ENCODE measurements at places on chromosomes 5 and 9. TPM values are rescaled to one million over a fixed set of nuclear protein-coding genes. Genes with fewer than 3 reads are reported as not detected.

The CFAP90 gene
- polyA plus RNA-seq: 2.1 TPM

The POU5F2 gene
- 0.46 TPM for polyA plus RNA-seq

The CCDC192 gene
- polyA plus RNA-seq: not detected

The RGS7BP gene
- 0.16 TPM for polyA plus RNA-seq

The CXCL14 gene
- polyA plus RNA-seq: 5.9 TPM

The ORM1 gene
- 1.6 TPM for polyA plus RNA-seq

The CTXN3 gene
- not detected for polyA plus RNA-seq

The BTNL3 gene
- polyA plus RNA-seq: 0.14 TPM

The TEX48 gene
- polyA plus RNA-seq: not detected

The DND1 gene
- 3.8 TPM for polyA plus RNA-seq

The ENTR1 gene
- polyA plus RNA-seq: 34.9 TPM

Data from pancreas (tissue), 10 donors.